T47D (cell line): ENCODE measurements at places on chromosomes 2 and 18.

DNA sequence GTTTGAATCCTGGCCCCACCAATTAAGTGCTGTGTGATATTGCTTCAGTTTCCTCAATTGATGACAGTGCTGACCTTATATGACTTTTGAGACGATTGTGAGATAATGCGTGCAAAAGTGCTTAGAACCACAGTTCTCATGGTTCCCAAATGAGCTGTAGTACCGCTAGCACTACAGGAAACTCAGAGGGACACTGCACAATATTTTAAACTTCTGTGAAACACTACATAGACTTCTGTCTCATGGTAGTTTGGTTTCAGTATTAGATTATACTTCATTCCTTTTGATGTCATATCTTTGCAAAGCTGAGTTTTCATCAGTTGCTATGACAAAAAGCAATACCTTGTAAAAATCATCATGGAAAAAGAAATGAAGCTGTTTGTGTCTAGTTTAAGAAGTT lies 368.0 kb downstream of the PARD3B start:
- DNase-seq: no peak

DNA sequence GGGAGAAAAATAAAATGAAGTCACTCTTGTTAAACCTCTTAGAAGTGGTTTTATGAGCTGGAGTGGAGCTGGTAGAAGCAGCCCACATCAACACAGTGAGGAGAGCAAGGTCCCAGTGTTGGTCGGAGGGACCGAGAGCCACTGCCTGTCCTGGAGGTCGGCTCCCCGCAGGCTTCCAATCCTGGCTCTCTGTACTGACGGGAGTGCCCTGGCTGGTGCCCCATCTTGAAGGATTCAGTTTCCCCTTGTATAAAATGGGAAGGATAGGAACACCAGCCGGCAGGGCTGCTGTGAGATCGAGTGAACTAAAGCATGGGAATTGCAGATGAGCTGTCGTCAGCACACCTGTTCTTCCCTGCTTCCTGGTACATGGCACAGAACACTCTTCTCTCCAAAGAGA lies 104.3 kb upstream of the ID2 start:
- DNase-seq: no peak

DNA sequence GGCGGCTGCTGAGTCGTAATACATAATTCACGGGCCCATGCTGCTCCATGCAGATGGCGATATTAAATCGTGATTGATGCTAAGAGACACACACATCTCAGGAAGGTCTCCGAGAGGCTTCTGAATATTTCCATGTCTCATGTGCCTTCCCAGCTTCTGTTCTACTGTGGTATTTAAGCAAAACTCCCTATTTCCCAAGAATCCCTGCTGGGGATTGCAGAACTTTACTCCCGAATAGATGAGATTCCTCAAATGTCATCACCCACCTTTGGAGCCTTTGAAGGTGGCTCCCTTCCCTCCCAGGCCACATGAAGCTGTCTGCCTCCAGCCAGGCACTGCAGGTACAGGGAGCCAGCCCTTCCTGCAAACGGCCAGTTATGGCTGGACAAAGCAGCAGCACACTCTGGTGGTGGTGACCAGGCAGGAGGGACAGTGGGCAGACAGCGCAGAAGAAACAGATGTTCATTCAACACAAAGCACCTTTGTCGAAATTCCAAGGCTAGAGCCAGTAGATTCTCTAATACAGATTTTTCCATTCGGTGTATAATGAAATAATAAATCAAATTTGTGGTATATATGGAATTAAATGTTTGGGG lies 14.1 kb downstream of the NRP2 start:
- peak; percentile 43 for DNase-seq

GRCh38 chr18:3340682-3341097 lies 78.8 kb downstream of the MYL12B start:
- DNase-seq: no peak

- no peak for DNase-seq
Observed at GRCh38 chr2:230717600-230717999, 5.0 kb downstream of the CAB39 start.

- DNase-seq: no peak
Observed at GRCh38 chr18:23826850-23827620, 137.8 kb downstream of the LAMA3 start.

DNA sequence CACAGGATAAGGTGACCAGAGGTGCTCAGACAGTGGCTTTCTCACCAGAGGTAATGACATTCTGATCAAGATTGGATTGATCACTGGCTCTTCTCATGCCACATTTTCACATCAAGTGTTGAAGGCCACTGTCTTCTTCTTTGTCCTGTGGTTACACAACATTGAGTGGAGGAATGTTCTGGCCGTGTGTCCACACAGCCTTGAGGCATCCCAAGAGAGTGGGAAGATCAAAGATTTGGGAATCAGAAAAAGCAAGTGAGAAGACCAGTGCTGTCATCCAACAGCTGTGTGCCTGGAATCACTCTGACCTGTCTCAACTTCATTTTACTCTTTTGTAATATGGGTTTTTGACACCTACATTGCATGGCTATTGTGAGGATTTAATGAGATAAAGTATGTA lies 67.4 kb downstream of the IL1R2 start:
- no peak for DNase-seq

DNA sequence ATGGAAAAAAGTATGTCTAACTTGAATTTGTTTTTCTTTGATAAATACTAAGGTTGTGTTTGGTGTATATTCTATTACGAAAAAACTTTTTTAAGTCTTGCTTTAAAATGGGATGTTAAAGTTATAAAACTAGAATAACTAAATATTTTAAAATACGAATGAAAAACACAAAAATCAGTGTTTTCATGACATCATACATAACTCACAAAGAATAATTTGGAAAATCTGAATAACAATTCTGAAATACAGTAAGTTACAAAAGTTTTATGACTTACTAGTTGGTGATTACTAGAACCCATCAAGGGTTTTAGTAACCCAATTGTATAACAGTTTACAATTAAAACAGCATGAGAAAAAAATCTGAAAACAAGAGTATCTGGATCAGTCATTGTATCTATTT lies 61.2 kb downstream of the PIGN start:
- DNase-seq: no peak

- no peak for DNase-seq
Observed at GRCh38 chr2:46296216-46296839, 879 bp upstream of the EPAS1 start.

GRCh38 chr2:203904022-203904421 lies 32.5 kb upstream of the ICOS start:
- no peak for DNase-seq

DNA sequence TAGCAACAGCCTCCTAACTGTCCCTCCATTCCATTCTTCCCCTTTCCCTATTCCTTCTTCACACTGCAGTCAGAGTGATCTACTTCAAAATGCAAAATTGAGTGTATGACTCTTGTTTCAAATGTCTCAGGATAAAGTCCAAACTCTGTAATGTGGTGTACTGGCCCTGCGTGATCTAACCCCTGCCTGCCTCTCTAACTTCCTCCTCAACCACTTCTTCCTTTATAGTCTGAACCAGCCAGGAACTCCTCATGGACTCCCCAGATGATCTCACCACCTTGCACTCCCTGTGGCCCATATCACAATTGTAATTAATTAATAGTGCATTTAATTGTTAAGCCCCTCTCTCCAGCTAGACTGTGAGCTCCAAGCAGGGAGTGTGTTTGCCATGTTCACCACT lies 3.1 kb upstream of the B3GNT2 start:
- DNase-seq: no peak

GRCh38 chr2:146094185-146094584 lies 1574.3 kb upstream of the ZEB2 start:
- DNase-seq: no peak

DNA sequence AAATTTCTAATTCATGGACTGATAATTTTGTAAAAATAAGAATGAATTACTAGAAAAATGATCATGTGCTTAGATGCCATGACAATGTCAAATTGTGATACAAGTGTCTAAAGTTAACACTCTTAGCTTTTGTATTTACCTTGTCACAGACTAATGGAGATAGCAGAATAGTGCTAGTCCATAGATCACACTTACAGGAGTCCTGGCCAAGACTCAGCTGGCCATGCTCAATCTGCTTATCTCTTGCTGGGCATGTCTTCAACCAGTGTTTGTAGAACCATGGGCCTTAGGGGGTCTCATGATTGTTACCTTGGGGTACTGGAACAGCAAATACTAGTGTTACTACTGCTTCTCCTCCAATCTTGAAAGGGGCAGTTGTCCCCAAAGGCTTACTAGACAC lies 44.0 kb downstream of the TET3 start:
- DNase-seq: no peak

- no peak for DNase-seq
Observed at GRCh38 chr18:36432880-36433555, 135.5 kb downstream of the FHOD3 start.

GRCh38 chr2:149732001-149732685 lies 144.6 kb upstream of the MMADHC start:
- DNase-seq: no peak

DNA sequence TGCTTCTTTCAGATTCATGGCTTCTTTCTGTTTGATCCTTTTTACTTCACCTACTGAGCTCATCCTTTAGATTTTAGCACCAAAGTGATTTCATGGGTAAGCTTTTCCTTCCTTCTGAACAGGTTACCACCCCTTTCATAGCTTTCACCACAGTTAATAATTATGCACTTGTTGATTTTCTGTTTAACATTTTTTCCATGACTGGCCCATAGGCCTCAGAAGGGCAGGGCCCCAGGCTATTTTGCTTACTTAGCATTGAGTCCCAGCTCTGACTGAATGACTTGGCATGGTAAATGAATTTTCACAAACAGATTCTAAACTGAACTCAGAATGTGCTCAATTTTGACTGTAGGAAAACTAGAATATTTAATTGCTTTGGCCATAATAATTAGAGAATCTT lies 177.0 kb downstream of the GCA start:
- no peak for DNase-seq

GRCh38 chr18:44423814-44424644 lies 256.7 kb upstream of the SETBP1 start:
- no peak for DNase-seq

- DNase-seq: no peak
Observed at GRCh38 chr2:109148117-109148746, 19.2 kb downstream of the SH3RF3 start.
